Left ventricle myocardium inferior (tissue), 1 donor: ENCODE measurements at places on chromosomes 12 and 14.
A peak's percentile ranks its signal among the peaks of the same experiment; 100 is the strongest.

DNA sequence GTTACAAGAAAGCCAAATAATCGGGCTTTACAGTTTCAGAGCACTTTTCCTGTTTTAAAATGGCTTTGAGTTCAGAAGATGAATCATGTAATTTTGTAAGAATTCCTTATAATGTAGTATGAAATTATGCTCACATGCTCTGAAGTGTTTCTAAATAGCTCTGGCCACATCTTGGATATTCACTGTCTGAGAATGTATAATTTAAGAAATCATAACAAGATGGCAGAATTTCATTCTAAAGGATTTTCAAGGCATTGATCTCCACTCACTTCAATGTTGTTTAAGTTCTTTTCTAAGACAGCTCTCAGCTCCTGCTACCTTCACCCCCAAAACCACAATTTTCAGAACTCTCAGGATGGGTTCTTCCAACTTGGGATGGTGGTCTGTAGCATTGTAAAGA is 180.1 kb downstream of the DACT1 start:
- DNase-seq = no peak

GRCh38 chr12:6953442-6954315 is 2.5 kb downstream of the PTPN6 start:
- peak; percentile 47 for DNase-seq

GRCh38 chr12:81077329-81077685 is 572 bp upstream of the ACSS3 start:
- peak; percentile 41 for DNase-seq

- no peak for DNase-seq
Observed at GRCh38 chr12:82714427-82714826, 27.7 kb downstream of the TMTC2 start.

DNA sequence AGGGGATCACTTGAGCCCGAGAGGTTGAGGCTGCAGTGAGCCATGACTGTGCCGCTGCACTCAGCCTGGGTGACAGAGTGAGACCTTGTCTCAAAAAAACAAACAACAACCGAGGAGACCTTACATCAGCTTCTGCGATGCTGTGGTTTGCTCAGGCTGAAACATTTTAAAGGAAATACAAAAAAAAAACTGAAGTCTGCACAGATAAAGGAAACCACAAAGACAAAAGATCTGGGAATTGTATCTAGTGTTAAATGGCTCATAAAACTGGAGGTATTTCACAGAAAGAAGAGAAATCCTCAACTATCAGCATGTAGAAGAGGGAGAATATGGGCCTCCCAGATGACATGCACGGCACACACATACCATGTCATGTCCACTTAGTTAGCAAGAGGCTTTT is 60.3 kb upstream of the VPS33A start:
- no peak for DNase-seq

DNA sequence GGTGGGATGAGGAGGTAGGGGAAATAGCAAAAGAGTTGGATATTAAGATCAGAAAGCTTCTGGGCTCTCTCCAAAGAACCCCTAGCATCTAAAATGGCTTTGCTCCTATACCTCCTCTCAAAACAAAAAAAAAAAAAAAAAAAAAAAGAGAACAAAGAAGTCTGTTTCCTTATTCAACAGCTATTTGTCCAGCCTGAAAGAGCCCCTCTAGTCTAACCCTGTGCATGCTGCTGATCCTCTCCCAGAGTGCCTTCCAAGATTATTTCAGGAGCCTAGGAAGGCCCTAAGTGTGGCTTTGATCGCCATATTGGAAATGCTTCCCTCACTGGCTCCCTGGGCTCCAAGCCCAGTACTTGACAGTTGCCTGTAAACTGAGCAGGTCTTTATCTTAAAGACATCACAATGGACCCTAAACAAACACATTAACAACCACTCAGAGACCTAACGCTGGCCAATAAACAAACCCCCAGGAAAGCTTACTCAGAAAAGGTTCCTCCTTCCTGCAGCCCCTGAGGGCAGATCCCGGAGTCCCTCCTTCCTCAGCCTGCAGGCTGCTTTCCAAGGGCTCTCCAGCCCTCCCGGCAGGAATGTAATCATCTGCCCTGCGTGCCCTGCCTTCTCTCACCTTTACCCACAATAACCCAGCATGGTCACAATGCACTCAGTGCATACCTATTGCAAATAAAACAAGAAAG is 17.4 kb upstream of the COL2A1 start:
- DNase-seq = no peak

- no peak for DNase-seq
Observed at GRCh38 chr12:92747151-92747550, 44.4 kb downstream of the PLEKHG7 start.

DNA sequence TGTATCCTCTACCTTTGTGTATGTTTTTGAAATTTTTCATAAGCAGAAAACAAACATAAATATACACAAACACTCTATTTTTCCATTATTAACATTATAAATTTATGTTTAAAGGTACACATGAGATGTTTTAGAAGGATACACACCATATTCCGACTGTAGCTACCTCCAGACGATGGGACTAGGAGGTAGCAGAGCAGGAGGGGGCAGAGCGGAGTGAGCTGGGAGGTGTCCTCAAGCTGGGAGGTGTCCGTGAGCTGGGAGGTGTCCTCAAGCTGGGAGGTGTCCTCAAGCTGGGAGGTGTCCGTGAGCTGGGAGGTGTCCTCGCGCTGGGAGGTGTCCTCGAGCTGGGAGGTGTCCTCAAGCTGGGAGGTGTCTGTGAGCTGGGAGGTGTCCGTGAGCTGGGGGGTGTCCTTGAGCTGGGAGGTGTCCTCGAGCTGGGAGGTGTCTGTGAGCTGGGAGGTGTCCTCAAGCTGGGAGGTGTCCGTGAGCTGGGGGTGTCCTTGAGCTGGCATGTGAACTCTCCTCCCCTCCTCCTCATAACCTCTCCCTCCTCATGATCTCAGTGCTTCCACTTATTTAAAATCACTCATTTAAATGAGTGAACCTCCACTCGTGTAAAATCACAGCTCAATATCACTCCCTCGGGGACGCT is 346.9 kb upstream of the SFSWAP start:
- DNase-seq = no peak

DNA sequence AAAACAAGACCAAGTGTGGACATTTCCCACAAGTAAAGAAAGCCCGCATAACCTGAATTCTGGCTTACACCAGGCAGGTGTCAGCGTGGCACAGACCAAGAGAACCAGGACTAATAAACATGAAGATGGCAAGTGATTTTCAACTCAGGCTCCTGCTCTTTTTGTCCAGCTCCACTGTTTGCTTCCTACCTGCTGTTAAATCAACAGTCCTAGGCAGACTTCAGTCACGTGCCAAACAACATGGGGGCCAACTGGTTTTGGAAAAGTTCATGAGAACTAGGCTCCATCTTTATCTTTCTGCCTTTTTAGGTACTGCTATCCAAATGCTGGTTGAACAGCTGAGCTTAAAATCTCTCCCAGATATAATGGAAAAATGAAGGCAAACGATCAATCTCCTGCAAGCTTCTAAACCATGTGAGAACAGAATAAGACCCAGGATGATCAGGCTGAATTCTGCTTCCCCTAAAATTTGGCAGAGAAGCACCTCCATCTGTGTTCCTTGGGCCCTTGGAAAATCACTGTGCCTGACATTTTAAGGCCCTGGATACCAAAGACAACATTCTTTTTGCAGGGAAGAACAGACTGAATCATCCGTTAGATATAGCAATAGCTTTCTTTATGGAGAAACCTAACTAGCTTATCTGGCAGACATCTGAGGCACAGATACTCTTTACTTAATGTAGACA is 215.6 kb upstream of the USP15 start:
- DNase-seq = no peak

DNA sequence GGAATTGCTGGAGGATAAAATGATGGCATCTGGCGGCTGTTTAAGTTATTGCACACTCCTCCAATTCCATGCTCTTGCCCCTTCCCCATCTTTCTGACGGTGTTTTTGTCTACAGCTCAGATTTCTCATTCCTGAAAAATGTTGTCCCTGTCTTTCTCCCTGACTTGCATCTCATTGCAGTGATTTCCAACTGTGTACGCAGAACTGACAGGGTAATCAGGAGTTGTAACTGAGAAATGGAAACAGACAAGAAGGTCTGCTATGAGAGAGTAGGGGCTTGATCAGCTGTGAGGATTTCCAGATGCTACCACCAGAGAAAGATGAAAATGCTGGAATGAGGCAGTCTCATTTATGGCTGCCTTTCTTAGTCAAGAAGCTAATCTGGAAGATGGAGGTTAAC is 1.3 kb downstream of the ERP27 start:
- no peak for DNase-seq

DNA sequence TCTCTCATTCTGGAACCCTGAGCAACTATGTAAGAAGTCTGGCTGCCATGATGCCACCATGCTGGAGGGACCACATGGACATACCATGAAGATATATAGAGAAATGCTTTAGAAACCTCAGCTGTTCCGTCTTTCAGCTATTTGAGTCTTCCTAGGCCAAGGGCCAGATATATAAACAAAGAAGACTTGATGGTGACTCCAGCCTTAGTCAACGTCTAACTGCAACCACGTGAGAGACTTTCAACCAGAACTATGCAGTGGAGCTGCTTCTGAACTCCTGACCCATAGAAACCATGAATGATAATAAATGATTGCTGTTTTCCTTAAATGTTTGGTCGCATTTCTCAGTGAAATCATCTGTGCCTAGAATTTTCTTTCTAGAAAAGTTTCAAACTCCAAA is 20.0 kb upstream of the KITLG start:
- DNase-seq = no peak

DNA sequence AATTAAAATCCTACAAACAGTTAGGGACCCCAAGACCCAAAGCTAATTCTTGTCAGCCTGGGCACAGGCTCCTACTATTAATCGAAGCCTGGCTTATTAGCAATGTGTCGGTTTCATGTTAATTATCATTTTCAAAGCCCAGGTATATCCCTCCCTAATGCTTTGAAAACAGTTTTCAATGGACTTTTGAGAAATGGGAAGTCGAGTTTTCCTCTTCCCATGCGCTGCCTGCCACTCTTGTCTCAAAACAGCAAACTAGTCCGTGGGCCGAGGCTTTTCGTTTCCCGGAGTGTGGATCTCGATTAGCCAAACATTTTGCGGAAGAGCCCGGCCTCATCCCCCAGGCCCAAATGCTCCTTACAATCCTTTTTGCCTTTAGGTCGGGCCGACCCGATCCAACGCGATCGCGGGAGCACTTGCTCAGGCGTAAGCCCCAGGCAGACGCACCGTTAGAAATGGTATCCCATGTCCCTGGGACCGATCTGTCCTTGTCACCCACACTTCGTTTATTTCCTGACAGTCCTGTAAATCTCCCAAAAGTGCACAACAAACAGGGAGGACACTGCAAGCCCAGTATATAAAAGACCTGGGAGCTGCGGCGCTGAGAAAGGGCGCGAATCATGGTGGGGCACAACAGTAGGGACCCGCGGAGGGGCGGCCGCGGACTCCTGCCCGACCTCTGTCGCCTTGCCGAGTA is 1.5 kb downstream of the SIX6 start:
- no peak for DNase-seq

DNA sequence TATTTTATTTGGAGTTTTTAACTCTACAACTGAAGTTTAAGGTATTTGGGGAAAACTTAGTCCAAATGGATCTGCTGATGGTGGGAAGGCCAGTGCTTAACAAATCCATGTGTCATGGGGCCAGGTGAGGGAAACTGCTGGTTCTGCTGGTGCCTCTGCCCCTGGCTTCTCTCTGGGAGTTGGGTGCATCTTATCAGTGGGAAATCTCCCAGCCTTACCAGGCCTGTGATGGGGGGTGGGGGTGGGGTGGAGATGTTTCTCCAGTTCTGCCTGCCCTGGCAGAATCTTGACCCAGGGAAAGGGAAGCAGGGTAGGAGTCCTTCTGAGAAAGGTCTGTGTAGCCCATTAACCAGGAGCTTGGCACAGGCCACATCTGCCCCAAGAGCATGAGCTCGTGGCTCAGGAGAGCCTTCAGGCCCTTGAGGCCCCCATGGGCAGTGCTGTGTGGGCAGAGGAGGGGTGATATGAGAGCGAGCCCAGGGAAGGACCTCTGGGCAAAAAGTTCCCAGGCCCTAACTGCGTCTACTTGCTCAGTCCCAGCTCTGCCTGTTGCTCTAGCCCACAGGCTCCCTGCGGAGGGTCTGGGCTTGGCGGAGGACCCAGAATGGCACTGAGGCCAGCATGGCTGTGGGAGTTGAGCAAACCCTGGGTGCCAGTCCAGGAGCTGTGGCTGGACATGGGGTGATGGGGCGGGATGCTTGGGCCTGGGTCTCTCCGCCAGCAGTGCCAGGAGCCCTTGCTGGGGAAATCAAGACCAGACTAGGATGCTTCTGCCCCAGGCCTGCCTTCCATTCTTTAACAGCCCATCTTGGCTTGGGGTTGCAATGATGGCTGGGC is 18.2 kb downstream of the VASH1 start:
- DNase-seq = no peak
